ENCODE measurements at places on chromosomes 12 and 14.

DNA sequence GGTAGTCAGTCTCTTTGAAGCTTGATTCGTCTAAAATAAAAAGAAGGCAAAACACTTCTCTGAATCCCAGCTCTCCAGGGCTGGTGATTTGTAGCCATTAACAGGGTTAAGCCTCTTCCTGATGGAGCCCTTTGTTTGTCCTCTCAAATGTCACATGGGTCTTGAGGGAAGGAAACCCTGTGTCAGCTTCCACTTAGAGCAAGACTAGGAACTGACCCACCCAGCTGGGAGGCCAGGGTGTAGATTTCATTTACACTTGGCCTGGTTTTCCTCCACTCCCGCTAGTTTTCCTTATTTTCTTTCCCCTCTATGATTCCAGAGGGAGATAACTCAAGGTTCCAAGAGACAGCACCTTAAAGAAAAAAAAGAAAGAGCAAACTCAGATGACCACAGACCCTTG lies 230.5 kb upstream of the EGLN3 start:
- DNase-seq, result no peak

DNA sequence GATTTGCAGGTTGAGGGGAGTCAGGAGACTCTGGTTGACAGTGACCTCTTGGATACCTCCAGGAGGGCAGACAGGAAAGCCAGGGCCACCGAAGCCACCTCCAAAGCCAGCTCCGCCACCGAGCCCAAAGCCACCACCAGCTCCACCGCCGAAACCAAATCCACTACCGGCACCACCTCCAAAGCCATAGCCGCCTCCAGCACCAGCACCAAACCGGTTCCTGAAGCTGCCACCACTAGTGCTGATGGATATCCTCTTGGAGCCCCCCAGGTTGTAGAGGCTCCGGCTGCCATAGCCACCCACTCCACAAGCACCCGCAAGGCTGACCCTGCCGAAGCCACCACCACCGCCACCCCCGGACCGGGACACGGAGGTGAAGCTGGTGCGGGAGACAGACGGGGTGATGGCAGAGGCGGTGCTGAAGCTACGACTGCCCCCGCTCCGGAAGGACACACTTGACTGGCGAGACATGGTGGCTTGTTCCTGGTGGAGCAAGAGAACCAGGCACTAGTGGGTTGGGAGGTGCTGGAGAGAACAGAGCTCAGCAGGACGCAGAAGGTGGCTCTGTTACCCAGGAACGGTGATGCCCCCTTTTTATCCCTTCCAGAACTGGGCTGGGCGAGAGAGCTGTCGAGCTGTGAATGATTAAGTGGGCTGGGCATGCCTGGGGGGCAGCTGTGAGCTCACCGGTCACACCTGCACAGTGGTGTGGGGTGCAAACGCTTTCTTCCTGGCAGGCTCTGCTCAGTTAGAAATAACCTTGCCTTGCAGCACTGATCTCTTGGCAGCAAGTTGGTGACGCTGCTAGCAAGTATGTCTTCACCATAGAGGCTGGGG lies at the start of gene KRT5:
Gene KRT5, minus strand, starts transcription at position 569 of the 837 bp plus-strand sequence. Its CDS starts 98 bp downstream, at position 471.
- no peak for DNase-seq

DNA sequence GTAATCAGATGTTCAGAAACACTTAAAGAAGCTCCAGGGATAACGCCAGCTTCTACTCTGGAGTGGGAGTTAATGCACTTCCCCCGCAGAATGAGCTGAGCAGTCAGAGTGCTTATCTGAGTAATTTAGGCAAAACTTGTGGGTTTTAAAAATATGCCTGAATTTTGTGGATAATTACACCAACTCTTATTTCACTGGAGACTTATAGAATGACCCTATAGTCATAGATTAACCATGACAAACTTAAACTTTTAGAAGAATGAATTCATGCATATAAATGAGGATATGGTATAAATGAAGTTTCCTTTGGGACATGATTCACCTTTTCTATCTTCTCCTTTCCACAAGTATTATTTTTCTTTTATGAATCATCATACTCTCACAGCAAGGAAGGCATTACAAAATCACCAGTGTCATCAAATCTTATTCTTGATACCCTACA lies 241.1 kb upstream of the FBXO33 start:
- DNase-seq, result no peak

DNA sequence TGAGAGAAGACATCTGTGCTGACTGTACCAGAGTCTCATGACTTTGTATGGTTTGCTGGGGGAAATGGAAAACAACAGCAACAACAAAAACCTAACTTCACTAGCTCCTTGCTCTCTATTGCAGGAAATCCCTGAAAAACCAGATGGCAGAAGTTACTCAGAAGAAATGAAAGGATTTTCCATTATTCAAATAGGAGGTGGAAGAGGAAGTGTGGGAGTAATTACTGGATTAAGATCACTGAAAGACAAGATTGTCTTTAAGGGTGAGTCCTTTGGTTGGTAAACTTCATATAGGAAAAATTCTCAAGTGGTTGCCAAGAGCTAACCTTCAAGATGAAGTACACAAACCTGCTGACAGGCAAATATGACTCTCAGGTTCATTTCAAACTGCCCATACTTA lies 391.9 kb upstream of the ATP2B1 start:
- no peak for DNase-seq

DNA sequence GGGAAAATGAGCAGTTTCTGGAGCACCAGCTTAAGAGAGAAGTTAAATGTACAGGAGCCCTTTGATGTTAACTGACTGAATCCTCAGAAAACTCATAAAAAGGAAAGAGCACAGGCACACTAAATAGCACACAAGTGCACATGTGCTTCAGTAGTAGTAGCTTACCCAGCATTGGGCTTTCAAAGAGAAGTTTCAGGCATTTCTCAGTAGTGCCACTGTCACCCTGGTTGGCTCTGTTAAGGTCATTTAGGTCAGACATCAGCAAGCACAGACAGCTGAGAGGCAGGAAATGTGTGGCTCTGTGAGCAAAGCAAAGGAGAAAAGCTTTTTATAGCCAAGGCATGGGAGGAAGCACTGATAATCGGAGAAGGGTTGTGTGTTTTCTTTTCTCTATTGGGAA lies 96.3 kb upstream of the HIF1A start:
- DNase-seq, result no peak

DNA sequence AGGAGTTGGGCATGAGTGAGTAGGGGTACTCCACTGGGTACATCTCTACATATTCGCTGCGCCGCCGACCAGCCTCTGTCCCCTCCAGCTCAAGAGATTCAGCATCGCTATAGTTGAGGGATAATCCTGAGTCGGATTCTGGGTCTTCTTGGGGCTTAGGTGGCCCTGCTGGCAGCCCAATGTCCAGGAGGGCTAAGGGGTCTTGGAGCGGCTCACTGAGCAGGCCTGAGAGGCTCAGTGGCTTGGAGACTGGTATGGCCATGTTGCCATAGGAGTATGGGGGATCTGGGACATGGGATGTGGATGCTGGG lies 7.9 kb downstream of the NFE2 start:
- DNase-seq, result no peak

DNA sequence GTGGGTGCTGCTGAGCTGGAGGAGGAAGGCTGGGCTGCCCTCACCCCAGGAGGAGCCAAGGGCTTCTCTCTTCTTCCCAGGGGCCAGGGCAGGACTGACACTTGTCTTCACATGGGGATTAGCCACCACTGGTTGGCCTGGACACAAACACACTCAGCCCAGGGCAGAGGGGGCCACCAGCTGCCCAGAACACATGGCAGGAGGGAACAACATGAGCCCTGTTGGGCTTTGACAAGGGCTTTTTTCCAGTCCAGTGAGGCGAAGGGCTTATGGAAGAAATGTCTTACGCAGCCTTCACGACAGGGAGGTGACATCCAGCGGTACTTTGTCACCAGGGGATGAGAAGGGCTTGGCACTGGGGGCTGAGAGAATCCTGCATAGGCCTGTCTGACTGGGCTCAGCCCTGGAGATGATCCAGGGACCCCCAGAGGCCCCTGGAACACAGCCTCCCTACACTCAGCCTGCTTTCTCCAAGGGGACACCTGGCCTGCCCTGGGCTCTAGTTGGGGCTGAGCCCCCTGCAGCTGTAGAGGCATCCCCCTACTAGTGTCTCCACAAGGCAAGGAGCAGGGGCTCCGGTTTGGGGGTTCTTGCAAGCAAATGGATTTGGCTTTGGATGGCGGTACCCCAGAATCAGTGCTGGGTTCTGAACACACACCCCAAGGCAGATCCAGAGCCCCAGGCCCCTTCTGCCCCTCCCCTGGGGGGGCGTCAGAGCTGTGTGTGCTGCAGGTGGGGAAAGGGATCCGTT lies 18.9 kb downstream of the ARL6IP4 start:
- no peak for DNase-seq

DNA sequence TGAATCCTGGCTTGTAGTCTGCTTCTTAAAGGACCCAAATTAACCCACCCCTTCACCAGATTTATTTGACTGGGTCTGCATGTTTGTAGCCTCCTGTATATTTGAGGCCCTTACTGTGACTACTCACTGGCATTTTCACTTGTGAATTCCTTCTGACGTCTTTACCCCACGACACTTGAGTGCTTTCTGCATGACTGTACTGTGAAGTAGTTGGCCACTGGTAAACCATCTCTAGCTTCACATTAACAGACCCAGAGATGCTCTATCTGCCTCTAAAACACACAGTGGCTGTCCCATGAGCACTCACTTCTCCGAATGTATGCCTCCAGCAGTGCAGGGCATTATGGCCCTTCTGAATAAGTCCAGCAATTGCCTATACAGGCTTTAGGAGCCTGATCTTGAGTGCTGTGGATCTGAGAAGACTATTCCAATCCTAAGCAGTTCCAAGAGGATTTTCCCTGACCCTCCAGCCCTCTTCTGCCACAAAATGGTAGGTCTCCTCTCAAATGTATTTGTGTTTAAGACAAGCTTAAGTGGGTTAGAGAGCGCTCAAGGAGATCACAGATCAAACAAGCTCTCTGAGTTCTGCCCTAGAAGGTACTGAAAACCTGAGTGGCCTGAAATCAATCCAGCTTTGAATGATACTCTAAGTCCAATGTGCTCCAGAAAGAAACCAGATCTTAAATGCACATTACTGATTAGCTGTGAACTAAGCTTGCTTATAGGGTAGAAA lies 534.7 kb downstream of the RPS29 start:
- no peak for DNase-seq

GRCh38 chr12:54596526-54596946 lies 8.1 kb upstream of the PPP1R1A start:
- DNase-seq, result no peak

DNA sequence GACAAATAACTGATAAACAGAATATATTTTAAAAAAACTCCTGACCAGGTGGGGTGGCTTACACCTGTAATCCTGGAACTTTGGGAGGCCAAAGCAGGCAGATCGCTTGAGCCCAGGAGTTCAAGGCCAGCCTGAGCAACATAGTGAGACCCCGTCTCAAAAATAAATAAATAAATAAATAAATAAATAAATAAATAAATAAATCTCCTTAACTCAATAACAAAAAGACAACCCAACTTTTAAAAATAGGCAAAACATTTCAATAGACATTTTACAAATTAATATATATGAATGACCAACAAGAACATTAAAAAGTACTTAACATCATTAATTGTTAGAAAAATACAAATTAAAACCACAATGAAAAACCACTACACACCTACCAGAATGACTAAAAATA lies 56.2 kb upstream of the CAPRIN2 start:
- DNase-seq, result no peak

- DNase-seq, result no peak
These were observed 1.1 kb upstream of the PRKAG1 start for GRCh38 chr12:49019443-49020324.

DNA sequence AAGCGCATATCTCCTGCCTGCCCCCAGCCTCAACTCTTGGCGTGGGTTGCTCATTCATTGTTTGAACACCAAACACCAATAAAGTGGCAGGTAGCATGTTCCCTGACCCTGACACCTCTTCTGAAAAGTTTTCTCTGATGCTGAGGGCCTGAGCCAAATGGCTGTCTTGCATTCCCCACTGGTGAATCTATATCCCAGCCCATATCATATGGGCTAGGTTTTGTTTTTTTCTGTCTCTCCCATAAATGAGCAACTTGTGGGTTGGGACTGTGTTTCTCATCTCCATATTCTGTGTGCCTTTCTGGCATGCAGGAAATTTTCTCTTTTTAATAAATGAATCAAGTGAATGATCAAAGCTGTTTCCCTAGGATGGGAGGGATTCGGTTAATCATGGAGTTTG lies 5.0 kb downstream of the MYO1A start:
- no peak for DNase-seq

- no peak for DNase-seq
These were observed 40.3 kb downstream of the CFAP251 start for GRCh38 chr12:121958541-121959240.

GRCh38 chr14:102835959-102836358 lies 58.7 kb downstream of the TRAF3 start:
- no peak for DNase-seq

DNA sequence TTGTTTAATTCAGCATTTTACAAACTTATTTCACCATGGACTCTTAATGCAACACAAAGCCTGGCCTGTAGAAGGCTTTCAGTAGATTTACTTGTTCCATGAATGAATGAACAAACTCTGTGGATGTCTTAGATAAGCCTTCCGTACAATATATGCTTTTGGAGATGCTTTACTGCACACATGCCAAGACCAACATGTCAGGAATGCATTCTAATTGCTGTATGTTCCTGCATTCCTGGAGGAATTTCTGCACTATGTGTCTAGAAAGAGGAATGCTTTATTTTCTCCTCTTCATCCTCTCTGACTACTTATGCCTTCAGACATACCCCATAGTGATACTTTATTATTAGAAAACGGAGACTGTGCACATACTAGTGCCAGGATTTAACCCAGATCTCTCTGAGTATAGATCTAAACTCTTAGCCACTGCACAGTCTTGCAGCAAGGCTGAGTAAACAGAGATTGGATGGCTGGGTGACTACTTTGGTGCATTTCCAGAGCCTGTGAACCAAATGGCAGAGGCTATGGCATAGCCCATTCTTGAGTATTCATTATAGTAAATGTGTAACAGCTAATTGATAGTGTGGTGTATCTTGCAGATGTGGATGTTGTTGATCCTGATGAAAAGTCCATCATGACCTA lies 108.2 kb downstream of the SYNE2 start:
- DNase-seq, result no peak

- no peak for DNase-seq
These were observed 38.0 kb downstream of the CCDC85C start for GRCh38 chr14:99566009-99566389.

GRCh38 chr12:2641761-2642160 lies 153.0 kb upstream of the FKBP4 start:
- DNase-seq, result no peak

GRCh38 chr12:47754881-47755280 lies 3.8 kb downstream of the RAPGEF3 start:
- DNase-seq, result no peak

- no peak for DNase-seq
These were observed 2.3 kb downstream of the ABCC9 start for GRCh38 chr12:21938879-21939278.

DNA sequence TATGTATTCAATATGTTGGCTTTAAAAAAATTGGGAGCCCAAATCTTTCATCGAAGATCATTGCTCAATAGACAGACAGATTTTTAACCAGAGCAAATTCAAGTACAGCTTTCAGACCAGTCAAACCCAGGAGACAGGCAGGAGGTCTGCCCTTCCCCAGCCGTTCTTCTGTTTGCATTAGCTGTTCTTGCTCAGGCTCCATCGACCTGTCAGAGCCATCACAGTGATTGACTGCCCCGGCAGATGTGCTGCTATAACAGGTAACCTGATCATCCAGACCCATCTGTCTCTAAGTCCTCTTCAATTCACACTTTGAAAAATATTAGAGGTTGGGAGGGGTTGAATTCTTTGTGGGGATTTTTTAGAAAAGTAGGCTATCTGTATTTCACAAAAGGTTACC lies 453.5 kb downstream of the FOXG1 start:
- DNase-seq, result no peak

Measured in AG09309 (cell line).